ENCODE measurements at places on chromosomes 16 and 17.

- peak; percentile 38 for DNase-seq
Observed at GRCh38 chr16:82061861-82062525, 26.9 kb downstream of the HSD17B2 start.

- no peak for DNase-seq
Observed at GRCh38 chr16:70689035-70689969, 3.4 kb upstream of the MTSS2 start.

GRCh38 chr17:46977348-46977747 lies 1.7 kb downstream of the RPRML start:
- no peak for DNase-seq

DNA sequence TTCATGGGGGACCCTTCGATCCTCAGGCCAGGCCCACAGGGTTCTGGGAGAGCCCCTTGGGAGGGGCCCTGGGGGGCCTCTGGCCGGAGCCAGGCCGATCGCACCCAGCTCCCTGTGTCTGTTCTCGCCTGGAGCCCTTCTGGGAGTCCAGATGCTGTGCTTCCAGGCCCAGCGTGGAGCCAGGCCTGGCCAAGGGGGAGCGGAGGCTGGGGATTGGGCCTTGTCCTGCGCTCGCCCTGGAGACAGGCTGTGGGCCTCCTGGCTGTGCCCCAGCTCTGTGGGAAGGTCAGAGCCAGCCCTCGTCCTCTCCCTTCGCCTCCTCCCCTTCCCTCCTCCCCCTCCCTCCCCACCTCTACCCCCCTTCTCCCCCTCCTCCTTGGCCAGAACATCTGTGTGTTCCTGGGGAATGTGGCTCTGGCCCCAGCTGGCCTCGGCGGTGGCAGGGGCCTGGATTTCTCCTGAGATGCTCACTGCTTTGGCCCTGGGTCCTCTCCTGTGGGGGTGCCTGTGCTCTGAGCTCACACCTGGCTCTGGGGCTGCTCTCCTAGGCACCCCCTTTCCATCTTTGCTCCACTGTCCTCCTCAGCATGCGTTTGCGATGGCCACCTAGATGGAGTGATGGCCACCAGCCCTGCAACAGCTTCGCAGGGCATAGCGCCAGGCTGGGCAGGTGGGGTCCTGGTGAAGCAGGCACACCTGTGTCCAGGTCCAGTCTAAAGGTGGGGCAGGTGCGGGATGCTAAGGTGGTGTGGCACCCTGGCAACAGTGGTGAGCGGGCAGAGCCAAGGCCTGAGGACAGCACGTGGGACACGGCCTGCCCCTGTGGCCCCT lies 90.6 kb upstream of the CIBAR2 start:
- DNase-seq, result no peak

DNA sequence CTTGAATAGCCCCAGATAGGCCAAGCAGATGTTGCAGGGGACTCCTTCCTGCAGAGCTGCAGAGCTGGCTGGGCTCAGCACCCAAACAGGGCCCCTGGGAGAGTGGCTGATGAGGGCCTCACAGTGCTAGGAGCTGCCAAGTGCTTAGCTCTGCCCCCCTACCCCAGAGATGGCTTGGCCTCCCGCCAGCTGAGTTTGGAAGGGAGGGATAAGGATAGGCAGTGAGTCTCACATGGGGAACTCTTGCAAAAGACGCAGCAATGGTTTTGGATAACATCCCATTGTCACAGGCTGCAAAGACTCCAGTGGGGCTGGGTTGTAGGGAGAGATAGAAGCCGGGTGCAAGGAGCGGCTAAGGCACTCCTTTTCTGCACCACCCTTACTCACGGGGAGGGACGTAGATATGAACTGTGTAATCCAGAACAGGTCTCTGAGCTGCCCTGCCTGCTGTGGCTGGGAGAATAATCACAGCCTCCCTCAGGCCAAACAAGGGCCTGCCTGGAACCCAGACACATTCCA lies 52.9 kb upstream of the MAF start:
- peak; percentile 36 for DNase-seq

DNA sequence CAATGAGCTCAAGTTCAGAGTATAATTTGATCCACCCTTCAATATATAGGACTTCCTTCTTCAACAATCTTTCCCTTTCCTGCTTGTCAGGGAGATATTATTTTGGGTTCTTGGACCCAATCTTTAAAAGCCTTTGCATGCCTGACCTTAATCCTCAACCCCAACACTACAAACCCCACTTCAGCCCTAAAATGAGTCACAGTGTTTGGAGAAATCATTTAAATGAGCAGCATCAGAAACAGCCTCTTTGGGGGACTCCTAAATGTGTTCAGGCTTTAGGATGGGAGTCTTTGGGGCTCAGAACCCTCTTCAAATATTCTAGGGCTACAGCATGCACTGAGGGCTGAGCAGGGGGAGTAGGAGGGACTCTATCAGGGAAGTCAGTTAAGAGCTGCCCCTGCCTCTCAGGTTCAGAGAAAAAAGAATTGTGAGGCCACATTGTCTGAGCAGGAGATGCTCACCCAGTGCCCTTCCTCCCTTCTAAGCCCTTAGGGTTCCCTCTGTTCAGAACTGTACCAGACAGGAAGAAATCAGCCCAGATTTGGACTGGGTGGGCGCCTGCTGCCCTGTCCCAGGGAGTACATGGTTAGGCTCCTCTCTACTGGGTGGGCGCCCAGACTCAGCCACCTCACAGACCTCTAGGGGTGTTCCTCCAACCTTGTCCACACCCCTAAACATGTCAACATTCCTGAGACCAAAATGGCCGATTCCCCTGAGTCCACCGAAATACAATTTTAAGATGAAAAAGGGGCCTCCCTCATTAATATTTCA lies 5.0 kb downstream of the NEUROD2 start:
- DNase-seq, result no peak

GRCh38 chr16:87274794-87275193 lies 42.4 kb downstream of the C16orf95 start:
- no peak for DNase-seq

GRCh38 chr16:4556112-4556511 lies at the start of gene C16orf96:
Gene C16orf96, plus strand, starts transcription at chr16:4556340. Its CDS starts 150 bp downstream, at chr16:4556490.
- DNase-seq, result no peak
